Myocyte (in vitro differentiated cells): ENCODE measurements at places on chromosomes 1 and 21.

GRCh38 chr1:28099050-28099769 lies 10.8 kb upstream of the EYA3 start:
- DNase-seq: peak; percentile 98

DNA sequence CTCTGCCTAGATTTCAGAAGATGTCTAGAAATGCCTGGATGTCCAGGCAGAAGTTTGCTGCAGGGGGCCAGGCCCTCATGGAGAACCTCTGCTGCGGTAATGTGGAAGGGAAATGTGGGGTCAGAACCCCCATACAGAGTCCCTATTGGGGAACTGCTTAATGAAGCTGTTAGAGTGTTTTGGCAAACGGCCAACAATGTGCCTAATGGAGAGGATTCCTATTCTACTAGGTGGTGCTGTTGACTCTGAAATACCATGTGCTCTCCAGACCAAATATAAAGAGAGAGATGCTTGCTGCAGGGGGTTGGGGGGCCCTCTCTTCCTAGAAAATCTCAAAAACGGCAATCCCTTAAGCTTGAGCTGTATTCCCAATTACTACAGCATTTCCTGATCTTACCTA lies 57.1 kb upstream of the DR1 start:
- no peak for DNase-seq

DNA sequence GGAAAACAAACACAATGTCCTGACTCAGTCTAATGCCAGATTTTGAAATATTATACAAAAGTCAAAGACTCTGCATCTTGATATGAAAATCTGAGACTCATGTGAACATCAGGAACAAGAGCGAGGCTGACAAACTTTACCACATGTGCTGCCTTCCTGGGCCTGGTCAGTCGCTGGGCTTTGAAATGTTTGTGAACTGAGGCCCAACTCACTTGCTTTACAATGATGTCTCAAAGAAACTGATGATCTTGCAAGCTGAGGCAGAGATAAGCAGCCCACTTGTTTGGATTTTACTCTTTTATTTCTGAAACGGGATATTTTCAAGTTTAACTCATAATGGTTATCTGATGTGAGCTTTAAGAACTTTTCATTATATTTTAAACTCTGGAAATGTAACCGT lies 2.1 kb downstream of the BCAR3 start:
- no peak for DNase-seq

DNA sequence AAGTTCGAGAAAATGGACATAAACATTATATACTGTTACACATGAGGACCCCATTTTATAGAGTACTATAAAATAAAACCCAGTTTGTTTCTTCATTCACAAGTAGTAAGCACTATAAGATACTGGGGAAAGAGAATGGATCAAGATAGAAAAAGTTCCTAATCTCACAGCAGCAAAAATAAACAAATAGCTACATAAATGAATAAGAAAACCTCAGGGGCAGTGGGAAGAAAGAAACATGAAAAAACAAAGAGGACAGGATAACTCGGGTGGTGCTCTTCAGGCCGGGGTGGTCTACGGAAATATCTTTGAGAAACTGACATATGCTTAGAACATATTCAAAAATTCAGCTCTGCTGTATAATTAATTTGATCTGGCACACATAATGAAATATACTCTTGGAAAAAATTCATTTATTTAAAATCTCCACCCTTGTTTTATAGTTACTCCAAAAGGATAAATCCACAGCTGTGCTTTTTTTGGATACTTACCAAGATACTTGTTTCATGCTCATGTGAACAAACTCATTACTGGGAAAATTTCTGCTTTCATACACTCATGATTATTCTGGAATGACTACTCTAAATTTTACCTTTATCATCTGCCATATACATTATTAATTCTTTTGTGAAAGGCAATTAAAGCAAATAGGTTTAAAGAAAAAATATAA lies 20.0 kb downstream of the CEP170 start:
- peak; percentile 64 for DNase-seq

- DNase-seq: peak; percentile 82
Measured at GRCh38 chr1:177948336-177948972, 21.4 kb downstream of the SEC16B start.

DNA sequence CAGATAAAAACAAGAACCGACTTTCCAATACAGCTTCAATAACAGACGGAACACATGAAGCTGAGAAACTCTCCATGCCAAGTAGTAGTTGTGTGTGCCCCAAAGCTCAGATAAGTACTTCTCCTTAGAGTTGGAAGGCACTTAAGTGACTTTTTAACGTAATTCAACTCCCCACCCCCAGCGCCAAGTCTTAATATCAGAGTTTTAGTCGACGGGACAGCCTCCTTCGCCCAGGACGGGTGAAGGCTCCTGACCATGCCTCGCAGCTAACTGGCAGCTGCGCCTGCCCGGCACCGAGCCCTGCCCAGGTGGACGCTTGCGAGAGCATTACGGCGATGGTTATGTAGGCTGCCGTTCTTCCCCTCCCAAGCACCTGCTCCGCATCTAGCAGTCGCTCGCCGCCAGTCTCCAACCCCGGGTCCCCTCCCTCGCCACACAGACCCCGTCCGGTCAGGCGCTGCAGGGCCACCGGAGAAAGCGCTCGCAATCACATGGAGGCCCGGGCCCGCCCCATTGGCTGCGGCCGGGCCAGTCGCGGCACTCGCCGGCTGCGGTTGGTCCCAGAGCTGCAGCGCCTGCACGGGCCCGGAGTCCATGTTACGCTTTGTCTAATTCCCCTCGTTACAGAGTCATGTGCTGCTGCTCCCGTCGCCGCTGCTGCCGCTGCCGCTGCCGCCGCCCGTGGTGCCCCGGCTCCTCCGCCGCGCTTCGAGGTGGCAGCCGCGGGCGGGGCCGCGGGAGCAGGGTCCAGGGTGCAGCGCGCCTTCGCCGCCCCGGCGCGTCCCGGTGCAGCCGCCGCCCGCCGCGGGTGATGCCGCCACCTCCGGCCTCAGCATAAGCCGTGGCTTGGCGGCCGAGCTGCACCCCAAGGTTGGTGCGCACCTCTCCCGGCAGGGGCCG lies at the start of gene LRRC8D:
Gene LRRC8D (plus strand): TSS at position 611 of the 900 bp plus-strand sequence. CDS start 112,037 bp downstream, outside the sequence.
- peak; percentile 82 for DNase-seq

- DNase-seq: peak; percentile 58
Measured at GRCh38 chr1:235502601-235503402, 1.4 kb downstream of the B3GALNT2 start.
